HCT116 (cell line): ENCODE measurements at places on chromosomes 4 and X. TPM values are rescaled to one million over a fixed set of nuclear protein-coding genes. Genes with fewer than 3 reads are reported as not detected.

DNA sequence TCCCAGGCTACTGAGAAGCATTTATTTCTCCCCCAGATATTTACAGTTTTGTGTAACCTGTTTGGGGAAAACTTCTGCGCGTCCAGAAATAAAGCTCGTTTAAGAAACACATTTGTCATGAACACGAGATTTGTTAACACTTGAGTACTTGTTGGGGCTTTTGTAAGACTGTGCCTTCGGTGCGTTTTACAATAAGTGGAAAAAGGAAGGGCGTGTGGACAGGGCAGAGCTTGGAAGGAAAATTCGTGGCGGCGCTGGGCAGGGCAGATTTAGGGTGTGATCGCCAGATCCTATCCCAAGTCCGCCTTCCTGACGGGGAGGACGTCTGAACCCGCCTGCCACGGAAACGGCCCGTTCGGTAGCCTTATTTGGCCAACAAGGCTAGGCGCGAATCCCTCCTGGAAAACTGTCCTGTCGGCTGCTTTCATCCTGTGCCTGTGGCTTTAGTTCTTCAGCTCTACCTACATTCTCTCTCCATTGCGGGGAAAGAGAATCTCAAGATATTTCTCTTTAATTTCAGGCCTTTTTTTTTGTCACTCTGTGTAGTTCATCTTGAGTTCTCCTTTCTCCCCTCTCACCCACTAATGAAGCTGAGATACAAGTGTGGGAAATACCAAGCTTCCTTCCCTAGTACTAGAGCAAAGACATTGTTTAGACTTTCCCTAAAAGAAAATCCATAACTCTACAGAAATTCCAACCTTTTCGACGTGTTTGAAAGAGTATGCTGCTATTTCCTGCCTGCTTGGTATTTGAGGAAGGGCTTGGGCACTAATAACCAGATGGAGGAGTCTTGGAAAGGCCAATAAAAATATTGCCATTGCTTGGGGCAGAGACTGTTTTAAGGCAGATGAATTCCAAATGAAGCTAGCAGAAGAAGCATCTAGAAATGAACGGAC lies 982 bp downstream of the PDLIM5 start:
- DNase-seq = peak; percentile 61

- no peak for DNase-seq
These were observed 49.4 kb upstream of the GUCY1A1 start for GRCh38 chr4:155617296-155617695.

GRCh38 chrX:124346117-124346876 lies at the start of gene SH2D1A:
Gene SH2D1A (plus strand): TSS chrX:124346563. CDS start chrX:124346643, 80 bp downstream.
- DNase-seq = no peak

DNA sequence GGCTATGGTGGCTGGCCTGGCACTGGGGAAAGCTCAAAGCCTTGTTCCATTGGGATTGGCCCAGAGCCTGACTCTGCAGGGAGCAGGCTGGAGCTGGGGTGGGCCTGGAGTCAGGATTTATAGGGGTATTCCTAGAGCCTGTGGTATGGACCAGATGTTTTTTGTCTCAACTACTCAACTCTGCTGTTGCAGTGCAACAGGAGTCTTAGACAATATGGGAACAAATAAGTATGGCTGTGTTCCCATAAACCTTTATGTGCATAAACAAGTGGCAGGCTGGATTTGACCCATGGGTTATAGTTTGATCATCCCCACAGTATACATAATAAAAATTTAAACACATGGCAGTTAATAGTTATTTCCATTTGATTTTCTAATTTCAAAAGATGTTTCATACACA lies 557.9 kb upstream of the ARX start:
- no peak for DNase-seq

The CABS1 gene
- not detected for total RNA-seq

DNA sequence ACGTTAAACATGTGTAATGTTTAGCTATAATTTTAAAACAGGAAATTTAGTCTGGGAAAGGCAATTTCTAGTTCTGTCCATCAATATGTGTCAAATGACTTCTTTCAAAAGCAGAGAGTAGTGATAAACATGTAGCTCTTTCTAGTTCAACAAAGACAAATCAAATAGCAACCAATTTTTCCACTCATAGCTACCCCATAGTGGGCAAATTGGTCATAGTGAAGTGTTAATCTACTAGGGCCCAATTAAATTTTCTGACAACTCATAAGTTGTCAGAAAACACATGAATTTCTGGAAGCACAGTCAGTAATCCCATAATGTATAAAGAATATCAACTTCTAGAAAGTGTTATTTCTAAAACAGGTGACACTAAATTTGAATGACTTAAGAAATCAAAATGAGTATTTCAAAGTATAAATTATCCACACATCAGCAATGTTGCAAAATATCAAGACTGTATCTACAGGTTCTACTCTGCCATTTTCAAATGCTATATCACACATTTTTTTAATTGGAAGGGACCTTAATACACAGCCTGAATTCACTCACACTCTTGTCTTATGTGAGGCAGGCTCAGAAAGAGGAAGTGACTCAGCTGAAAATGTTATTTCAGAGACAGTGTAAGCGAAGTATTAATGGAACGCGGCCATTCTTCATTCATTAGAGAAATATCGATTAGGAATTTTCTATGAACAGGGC lies 7.7 kb downstream of the OCIAD2 start:
- no peak for DNase-seq

GRCh38 chr4:105509291-105509690 lies 35.4 kb upstream of the PPA2 start:
- DNase-seq = no peak

DNA sequence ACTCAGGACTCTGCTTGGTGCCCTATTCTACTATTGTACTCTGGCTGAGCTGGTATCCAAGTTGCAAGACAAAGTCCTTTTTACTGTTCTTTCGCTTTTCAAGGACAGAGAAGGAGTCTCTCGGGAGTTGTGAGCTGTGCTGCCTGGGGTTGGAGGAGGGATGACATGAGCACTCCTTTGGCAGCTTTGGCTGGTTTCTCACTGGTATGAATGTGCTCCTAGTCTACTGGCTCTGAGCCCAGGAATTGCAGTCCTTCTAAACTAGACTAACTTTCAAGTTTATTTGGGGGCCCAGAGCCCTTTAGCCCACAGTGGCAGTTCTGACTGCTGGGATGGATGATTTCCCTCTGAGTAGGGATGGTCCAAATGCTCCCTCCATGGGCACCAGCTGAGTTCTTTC lies 997.1 kb downstream of the RAB28 start:
- no peak for DNase-seq

GRCh38 chr4:780716-781492 lies 45.0 kb downstream of the CPLX1 start:
- DNase-seq = no peak

GRCh38 chr4:151953312-151953711 lies 192.5 kb upstream of the GATB start:
- no peak for DNase-seq

The ASMT gene
- not detected for total RNA-seq

GRCh38 chr4:183172881-183173280 lies 73.8 kb downstream of the WWC2 start:
- no peak for DNase-seq

DNA sequence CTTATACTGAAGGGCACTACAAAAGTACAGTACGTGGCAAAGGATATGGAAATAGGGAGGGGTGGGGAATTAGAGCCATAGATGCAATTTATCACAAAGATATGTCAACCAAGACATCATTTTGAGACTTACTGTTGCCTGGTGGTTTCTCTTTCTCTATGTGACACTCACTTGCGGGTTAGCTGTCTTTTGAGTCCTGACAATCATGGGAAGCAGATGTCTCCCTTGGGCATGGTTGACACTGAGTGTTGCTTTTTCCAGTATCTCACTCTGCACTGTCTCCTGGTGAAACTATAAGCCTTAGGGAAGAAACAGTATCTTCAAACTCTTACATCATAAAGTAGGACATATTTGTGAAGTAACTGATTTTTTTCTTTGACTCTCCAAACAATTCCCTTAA lies 383.5 kb upstream of the LCORL start:
- no peak for DNase-seq

- no peak for DNase-seq
These were observed 24.6 kb downstream of the ZRSR2 start for GRCh38 chrX:15814771-15815365.

DNA sequence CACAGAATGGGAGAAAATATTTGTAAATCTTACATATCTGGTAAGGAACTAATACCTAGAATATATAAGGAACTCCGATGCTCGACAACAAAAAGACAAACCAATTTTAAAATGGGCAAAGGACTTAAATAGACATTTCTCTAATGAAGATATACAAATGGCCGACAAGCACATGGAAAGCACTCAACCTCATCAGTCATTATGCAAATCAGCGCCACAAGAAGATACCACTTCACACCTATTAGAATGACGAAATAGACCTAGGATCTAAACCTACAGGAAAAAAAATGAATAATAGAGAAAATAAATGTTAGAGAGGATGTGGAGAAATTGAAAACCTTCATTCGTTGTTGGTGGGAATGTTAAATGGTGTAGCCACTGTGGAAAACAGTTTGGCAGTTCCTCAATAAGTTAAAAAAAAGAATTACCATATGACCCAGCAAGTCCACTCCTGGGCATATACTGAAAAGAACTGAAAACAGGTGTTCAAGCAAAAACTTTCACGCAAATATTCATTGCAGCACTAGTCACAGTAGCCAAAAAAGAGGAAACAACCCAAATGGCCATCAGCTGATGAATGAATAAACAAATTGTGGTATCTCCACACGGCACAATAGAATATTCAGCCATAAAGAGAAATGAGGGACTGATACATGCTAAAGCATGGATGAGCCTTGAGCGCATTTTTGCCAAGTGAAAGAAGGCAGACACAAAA lies 57.3 kb upstream of the WDR19 start:
- no peak for DNase-seq

The LINC00632 gene
- total RNA-seq = 0.15 TPM

GRCh38 chrX:30282527-30282926 lies 26.7 kb downstream of the NR0B1 start:
- DNase-seq = no peak

- DNase-seq = no peak
These were observed 118.5 kb upstream of the PABPC4L start for GRCh38 chr4:134320048-134320447.

GRCh38 chr4:56211202-56211601 lies 176.1 kb downstream of the AASDH start:
- DNase-seq = no peak

DNA sequence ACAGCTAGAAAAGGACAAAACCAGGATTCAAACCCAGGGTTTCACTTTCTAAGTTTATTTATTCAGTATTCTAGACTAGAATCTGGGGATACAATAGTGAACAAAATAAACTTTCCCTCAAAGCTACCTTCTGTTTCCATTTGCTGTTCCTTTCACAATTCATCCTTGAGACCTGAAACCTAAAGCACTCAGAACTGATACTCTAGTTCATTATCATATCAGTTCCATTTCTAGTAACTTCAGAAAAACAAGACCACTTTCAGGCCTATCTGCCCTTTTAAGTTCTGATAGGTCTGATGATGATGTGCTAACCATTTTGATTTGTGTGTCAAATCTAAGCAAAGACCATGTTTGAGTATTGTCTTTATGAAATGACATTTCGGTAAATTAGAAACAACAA lies 7.8 kb upstream of the XK start:
- DNase-seq = no peak

DNA sequence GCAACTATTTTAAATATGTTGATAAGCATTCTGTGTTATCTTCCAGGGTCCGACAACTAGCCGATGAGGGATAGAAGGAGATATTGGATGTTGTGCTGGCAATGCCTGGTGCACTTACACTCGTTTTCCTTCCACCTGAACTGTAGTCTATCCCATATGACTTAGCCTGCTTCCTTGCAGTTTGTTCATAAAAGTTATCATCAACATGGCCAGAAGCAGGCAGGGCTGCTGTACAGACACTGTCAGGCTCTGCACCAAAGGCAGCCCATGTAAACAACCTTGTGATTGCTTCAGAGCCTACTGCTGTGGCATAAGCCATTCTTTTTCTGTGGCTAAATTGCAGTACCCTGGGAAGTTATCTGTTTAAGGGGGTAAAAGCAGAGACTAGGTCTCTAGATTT lies 1.6 kb downstream of the MAPK10 start:
- DNase-seq = no peak

DNA sequence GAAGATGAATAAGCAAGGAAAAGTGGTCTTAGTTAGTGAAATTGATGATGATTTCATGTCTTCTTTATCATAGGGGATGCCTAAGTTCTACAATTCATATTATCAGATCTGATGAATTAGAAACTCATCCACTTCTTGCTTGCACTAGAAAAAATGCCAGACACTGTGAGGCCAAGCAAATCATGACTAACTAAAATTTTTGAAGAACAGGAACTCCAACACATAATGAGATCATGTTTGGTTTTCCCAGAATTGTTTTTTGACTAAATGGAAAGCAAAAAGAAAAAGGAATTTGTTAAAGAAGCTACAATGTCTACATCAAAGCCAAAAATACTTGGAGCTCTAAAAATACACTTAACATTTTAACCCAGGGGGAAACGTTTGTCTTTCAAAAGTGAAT lies 120.4 kb downstream of the ARSF start:
- no peak for DNase-seq

The FRAS1 gene
- 33.5 TPM for total RNA-seq

DNA sequence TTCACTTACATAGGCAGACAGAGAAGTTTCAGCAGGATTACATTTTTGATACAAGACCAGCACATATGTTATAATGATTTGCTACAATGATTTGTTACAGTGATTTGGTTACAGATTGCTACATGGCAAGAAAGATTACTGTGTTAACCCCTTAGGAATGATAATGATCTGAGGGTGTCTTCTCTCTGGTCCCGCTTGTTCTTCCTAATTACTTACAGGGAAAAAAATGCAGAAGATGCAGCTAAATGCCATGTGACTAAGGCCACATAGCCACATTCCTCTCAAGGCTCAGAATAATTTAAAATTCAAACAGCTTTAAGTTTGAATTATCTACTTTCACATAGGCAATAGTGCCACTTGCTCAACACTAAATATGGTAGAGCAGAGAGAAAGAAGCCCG lies 9.7 kb upstream of the LAP3 start:
- DNase-seq = no peak

The ZNF81 gene
- total RNA-seq = 4.8 TPM

DNA sequence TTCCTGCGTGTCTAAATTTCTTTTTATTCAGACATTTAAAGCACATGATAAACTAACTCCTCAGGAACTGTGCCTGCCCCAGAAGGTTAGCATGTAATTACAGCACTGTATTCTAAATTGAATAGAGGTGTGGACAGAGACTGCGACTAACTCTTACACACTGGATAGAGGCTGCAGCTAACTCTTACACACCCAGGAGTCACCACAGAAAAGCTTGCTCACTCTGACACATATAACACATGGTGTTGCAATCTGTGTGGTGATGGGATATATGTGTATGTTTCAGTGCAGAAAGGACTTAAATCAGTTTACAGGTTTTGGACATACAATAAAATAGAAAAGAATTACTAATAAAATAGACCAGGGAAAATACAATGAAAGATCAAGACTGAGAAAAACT lies 41.5 kb downstream of the SMAD1 start:
- DNase-seq = no peak
